Natural killer cell treated with Interleukin-12 subunit alpha and Interleukin-12 subunit beta and Interleukin-15 and Interleukin-18, amount 100 ng/mL, for 72 hours (primary cell): ENCODE measurements at places on chromosomes 12 and 14. TPM values are rescaled to one million over a fixed set of nuclear protein-coding genes. Genes with fewer than 3 reads are reported as not detected.

GAS2L3 gene
- total RNA-seq: 2.7 TPM

ZBTB42 gene
- 1.3 TPM for total RNA-seq

RHOF gene
- total RNA-seq: 78.0 TPM

SLC17A8 gene
- total RNA-seq: not detected

ANG gene
- total RNA-seq: 1.6 TPM

KRT80 gene
- not detected for total RNA-seq

KIF26A gene
- not detected for total RNA-seq

GZMB gene
- 1,173 TPM for total RNA-seq

TAS2R46 gene
- 1.5 TPM for total RNA-seq

SLC35F4 gene
- total RNA-seq: not detected

OAS3 gene
- total RNA-seq: 22.5 TPM

ABCD2 gene
- total RNA-seq: 3.1 TPM

TCL1B gene
- not detected for total RNA-seq

IRF2BPL gene
- 18.0 TPM for total RNA-seq

TOMM20L gene
- not detected for total RNA-seq

STON2 gene
- 0.55 TPM for total RNA-seq

POTEM gene
- not detected for total RNA-seq

C12orf54 gene
- not detected for total RNA-seq

HIGD1C gene
- not detected for total RNA-seq
